Placental pericyte (primary cell): ENCODE measurements at places on chromosomes 6 and 20. TPM values are rescaled to one million over a fixed set of nuclear protein-coding genes. Genes with fewer than 3 reads are reported as not detected.

Gene NT5E
- 142 and 712 TPM in 2 replicates for total RNA-seq

Gene KIAA0408
- total RNA-seq, result 0.22 and 1.1 TPM in 2 replicates

Gene TMEM14C
- 90.2 and 104 TPM in 2 replicates for total RNA-seq

Gene DYNLT1
- total RNA-seq, result 75.2 and 78.1 TPM in 2 replicates

Gene OPN5
- not detected in 2 replicates for total RNA-seq

Gene FAM209A
- not detected in 2 replicates for total RNA-seq

Gene HFE
- total RNA-seq, result 7.7 and 16.9 TPM in 2 replicates

Gene ALDH5A1
- 0.22 and 0.29 TPM in 2 replicates for total RNA-seq

Gene SLC24A3
- 0.44 and 0.86 TPM in 2 replicates for total RNA-seq

Gene NHLRC1
- total RNA-seq, result 2.0 and 2.4 TPM in 2 replicates

Gene TRIM15
- total RNA-seq, result not detected in 2 replicates

Gene THEMIS
- total RNA-seq, result not detected in 2 replicates

Gene ZNF292
- total RNA-seq, result 19.3 and 34.8 TPM in 2 replicates

Gene ANKRD66
- not detected in 2 replicates for total RNA-seq

Gene ABHD16B
- not detected in 2 replicates for total RNA-seq

Gene LSM2
- total RNA-seq, result 19.9 and 54.0 TPM in 2 replicates

Gene RGS17
- 4.6 and 12.7 TPM in 2 replicates for total RNA-seq

Gene MBOAT1
- total RNA-seq, result 2.2 and 10.2 TPM in 2 replicates

Gene ELMO2
- total RNA-seq, result 53.8 and 61.1 TPM in 2 replicates

Gene GPR6
- not detected in 2 replicates for total RNA-seq

Gene NOTCH4
- total RNA-seq, result 0.44 and 1.1 TPM in 2 replicates

Gene ADGRF1
- 0.29 TPM in 1 of 2 replicates, not detected in the other for total RNA-seq

Gene LY6G6D
- total RNA-seq, result not detected in 2 replicates

Gene SPATS1
- total RNA-seq, result 0.14 TPM in 1 of 2 replicates, not detected in the other

Gene HLA-DQA2
- total RNA-seq, result not detected in 2 replicates

Gene TLDC2
- not detected in 2 replicates for total RNA-seq

Gene GCNT2
- total RNA-seq, result 0.43 TPM in 1 of 2 replicates, not detected in the other

Gene WFDC5
- not detected in 2 replicates for total RNA-seq

Gene KCNQ5
- 6.0 and 8.1 TPM in 2 replicates for total RNA-seq

Gene GSTA5
- total RNA-seq, result not detected in 2 replicates

Gene CLVS2
- total RNA-seq, result not detected in 2 replicates

Gene PSORS1C2
- total RNA-seq, result not detected in 2 replicates

Gene C6orf52
- not detected in 2 replicates for total RNA-seq

Gene MAD2L1BP
- 24.3 and 32.4 TPM in 2 replicates for total RNA-seq

Gene ANKEF1
- total RNA-seq, result 0.66 and 0.72 TPM in 2 replicates

Gene LY86
- not detected in 2 replicates for total RNA-seq

Gene OXT
- not detected in 2 replicates for total RNA-seq

Gene CEP162
- 4.7 and 5.5 TPM in 2 replicates for total RNA-seq

Gene ADGB
- not detected in 2 replicates for total RNA-seq
